ENCODE measurements at places on chromosomes 2 and 18. TPM values are rescaled to one million over a fixed set of nuclear protein-coding genes. Genes with fewer than 3 reads are reported as not detected.

Gene PSD4
- total RNA-seq = 37.8 TPM

Gene COBLL1
- total RNA-seq = 95.3 TPM

Gene TUBA3D
- not detected for total RNA-seq

Gene COLEC11
- total RNA-seq = 1.5 TPM

Gene WNT10A
- 0.90 TPM for total RNA-seq

Gene MORN2
- 6.4 TPM for total RNA-seq

DNA sequence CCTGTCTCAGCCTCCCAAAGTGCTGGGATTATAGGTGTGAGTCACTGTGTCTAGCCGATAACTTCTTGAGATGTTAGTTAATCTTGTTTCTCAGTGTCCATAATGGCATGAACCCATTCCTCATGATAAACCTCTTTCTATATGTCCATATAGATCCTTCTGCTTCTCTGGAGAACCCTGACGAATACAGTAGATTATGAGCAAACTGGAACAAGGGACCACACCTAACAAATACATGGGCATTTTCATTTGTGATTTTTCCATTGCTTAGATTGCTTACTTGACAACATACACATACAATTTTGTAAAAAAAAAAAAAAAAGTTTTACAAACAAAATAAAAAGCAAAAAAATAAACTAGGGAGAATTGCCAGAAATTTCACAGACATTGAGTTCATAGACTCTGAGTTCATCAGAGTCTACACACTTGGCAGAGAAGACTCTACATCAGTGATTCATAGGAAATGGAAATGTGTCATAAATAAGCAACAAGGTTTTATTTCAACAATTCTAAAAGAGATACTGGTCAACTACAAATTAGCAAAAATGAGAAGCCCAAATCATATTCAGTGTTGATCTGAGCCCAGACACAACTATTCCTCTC, 96.7 kb downstream of the GALR1 start:
- H3K4me3 ChIP-seq = no peak overlapping the region
- no peak overlapping the region for H3K27ac ChIP-seq
- no peaks in the 10 kb centered on the region for H3K27me3 ChIP-seq
- DNase-seq = no peak

GRCh38 chr2:168529054-168529833, 73.2 kb downstream of the CERS6 start:
- no peak overlapping the region for H3K27ac ChIP-seq
- DNase-seq = no peak
- no peaks in the 10 kb centered on the region for H3K36me3 ChIP-seq
- no peaks in the 10 kb centered on the region for H3K27me3 ChIP-seq

DNA sequence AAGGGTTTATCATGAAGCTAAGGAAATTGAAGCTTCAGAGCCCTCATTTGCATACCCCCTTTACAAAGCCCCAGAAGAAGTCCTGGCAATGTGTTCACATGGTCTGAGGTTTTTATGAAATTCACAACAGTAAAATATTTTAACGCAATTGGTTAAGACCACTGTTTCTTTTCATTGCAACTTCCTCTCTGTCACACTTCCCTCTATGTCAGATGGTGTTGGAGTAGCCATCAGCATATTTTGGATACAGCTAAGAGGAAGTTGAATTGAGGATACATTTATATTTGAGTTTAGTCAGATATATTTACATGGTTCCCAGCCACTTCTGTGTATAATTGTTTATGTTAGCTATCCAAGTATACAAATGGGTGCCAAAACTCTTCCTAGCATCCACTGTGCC, 170.0 kb downstream of the TXNL1 start:
- no peaks in the 10 kb centered on the region for H3K36me3 ChIP-seq
- H3K27ac ChIP-seq = peak overlapping the region; percentile 47
- H3K27me3 ChIP-seq = no peaks in the 10 kb centered on the region
- no peaks in the 10 kb centered on the region for H3K4me1 ChIP-seq
- no peak overlapping the region for H3K4me3 ChIP-seq

GRCh38 chr2:28408764-28409599, 16.3 kb downstream of the FOSL2 start:
- H3K27ac ChIP-seq = peak overlapping the region; percentile 14
- H3K4me3 ChIP-seq = no peak overlapping the region
- peak; percentile 74 for DNase-seq
- H3K27me3 ChIP-seq = no peaks in the 10 kb centered on the region
- H3K4me1 ChIP-seq = peaks cover 62% of the 10 kb centered on the region

DNA sequence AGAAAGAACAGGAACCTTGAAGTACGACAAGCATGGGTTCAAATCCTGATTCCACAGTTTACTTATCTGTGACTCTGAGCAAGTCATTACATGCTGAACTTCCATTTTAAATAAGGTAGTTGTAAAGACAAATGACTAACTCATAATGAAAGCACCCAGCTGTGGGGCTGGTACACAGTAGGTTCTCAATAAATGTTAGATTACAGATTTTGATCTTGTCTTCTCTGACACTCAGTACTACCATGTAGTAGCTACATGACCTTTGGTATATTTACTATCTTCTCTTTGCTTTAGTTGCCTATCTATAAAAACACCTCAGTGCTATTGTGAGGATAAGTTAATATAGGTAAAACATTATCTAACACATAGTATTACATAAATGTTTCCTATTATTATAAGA, 3.2 kb downstream of the TRAK2 start:
- H3K4me3 ChIP-seq = no peak overlapping the region
- peaks cover 40% of the 10 kb centered on the region for H3K4me1 ChIP-seq
- DNase-seq = no peak
- H3K27ac ChIP-seq = no peak overlapping the region
- H3K27me3 ChIP-seq = no peaks in the 10 kb centered on the region

- H3K4me3 ChIP-seq = no peak overlapping the region
- no peak for DNase-seq
- no peaks in the 10 kb centered on the region for H3K36me3 ChIP-seq
- H3K27me3 ChIP-seq = no peaks in the 10 kb centered on the region
Measured at GRCh38 chr18:9865764-9866490, 19.8 kb upstream of the TXNDC2 start.

DNA sequence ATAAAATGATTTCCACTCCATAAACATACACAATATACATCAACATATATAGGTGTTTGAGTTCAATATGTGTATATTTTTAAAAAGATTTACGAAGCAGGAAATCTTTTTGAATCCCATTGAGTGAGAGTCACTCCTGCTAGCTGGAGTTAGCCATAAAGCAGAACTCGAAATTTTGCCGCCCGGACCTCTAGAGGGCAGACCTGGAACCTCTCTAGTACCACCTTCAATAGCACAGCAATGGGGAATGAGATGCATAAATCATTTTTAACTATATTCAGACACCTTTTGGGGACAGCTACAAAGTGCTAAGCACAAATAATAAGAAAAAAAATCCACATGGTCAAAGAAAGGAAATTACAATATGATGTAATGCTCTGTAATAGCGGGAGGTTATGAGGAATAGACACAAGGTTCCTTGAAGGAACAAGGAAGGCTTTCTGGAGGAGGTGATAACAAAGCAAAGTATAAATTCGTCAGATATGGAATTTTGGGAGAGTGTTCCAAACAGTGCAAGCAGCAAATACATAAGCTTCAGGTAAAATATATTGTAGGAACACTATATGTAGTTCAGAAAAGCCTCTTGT, 533.4 kb downstream of the ERBB4 start:
- DNase-seq = peak; percentile 61
- H3K4me1 ChIP-seq = no peaks in the 10 kb centered on the region
- H3K36me3 ChIP-seq = no peaks in the 10 kb centered on the region
- H3K27ac ChIP-seq = no peak overlapping the region
- H3K4me3 ChIP-seq = no peak overlapping the region
- H3K27me3 ChIP-seq = no peaks in the 10 kb centered on the region

- H3K4me3 ChIP-seq = no peak overlapping the region
- DNase-seq = no peak
- H3K36me3 ChIP-seq = no peaks in the 10 kb centered on the region
- no peaks in the 10 kb centered on the region for H3K4me1 ChIP-seq
- no peak overlapping the region for H3K27ac ChIP-seq
- H3K27me3 ChIP-seq = no peaks in the 10 kb centered on the region
Measured at GRCh38 chr2:205915130-205915524, 170.8 kb downstream of the INO80D start.

DNA sequence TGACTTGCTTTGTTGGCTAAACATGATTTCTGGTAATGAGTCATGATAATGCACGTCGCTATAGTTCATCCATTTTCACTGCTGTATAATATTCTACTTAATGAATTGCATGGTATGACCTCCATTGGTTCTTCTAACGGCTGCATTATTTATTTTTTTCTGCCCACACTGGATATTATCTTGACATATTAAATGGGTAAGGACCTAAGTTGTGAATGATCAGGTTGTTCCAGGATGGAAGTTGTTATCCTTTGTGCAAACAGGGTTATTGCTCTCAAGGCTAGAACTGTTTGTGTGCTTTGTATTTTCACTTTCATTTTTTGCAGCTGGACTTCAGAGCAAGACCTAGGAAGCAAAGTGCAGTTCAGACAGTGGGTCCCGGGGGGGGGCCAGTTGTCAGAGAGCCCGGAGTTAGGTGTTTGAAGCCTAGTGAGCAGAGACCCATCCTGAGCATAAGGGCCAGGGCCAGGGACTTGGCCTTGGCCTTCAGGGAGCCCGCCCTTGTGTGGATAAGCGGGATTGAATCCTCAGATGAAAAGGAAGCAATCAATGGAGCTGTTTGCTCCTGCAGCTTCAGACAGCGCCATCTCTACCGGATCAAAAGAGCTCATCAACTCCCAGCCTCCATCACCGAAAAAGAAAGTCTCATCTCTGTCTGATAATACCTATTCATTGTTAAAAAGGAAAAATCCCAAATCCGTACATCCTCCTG, 48.2 kb downstream of the AGAP1 start:
- H3K27me3 ChIP-seq = no peaks in the 10 kb centered on the region
- no peak overlapping the region for H3K27ac ChIP-seq
- peaks cover 6% of the 10 kb centered on the region for H3K4me1 ChIP-seq
- no peaks in the 10 kb centered on the region for H3K36me3 ChIP-seq
- no peak overlapping the region for H3K4me3 ChIP-seq

- no peaks in the 10 kb centered on the region for H3K36me3 ChIP-seq
- no peaks in the 10 kb centered on the region for H3K27me3 ChIP-seq
- DNase-seq = no peak
- H3K27ac ChIP-seq = peak overlapping the region; percentile 37
- H3K4me1 ChIP-seq = peaks cover 34% of the 10 kb centered on the region
Measured at GRCh38 chr2:45898819-45899218, 247.3 kb downstream of the PRKCE start.

GRCh38 chr18:9915291-9916076, 1.7 kb downstream of the VAPA start:
- H3K27ac ChIP-seq = peak overlapping the region; percentile 98
- no peaks in the 10 kb centered on the region for H3K27me3 ChIP-seq
- H3K4me3 ChIP-seq = peak overlapping the region; percentile 90
- no peaks in the 10 kb centered on the region for H3K36me3 ChIP-seq

- peaks cover 4% of the 10 kb centered on the region for H3K4me1 ChIP-seq
- no peaks in the 10 kb centered on the region for H3K27me3 ChIP-seq
- no peak for DNase-seq
- peaks cover 59% of the 10 kb centered on the region for H3K36me3 ChIP-seq
- no peak overlapping the region for H3K27ac ChIP-seq
Measured at GRCh38 chr2:241653210-241653750, 15.8 kb downstream of the ATG4B start.

GRCh38 chr2:3986063-3986462, 282.7 kb downstream of the DCDC2C start:
- H3K36me3 ChIP-seq = no peaks in the 10 kb centered on the region
- no peak overlapping the region for H3K4me3 ChIP-seq
- no peaks in the 10 kb centered on the region for H3K27me3 ChIP-seq
- H3K4me1 ChIP-seq = no peaks in the 10 kb centered on the region
- H3K27ac ChIP-seq = no peak overlapping the region
- DNase-seq = no peak

DNA sequence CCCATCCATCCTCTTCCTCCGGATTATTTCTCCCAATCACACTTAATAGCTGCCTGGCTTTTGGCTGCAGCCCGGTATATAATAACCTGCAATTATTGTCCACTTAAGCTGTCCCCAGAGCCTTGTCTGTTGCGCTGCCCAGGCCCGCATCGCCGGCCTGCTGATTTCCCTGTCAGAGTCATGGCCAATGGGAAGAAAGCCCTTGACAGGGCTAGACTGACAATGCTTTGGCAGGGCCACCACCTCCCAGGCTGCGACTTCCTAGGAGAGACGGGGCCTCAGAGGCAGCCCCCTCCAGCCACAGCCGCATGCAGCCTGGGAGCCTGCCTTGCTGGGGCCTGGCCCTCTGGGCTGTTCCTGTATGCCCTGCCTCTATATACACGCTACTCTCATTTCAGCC, 10.0 kb upstream of the CELF4 start:
- no peak overlapping the region for H3K4me3 ChIP-seq
- no peaks in the 10 kb centered on the region for H3K36me3 ChIP-seq
- H3K27ac ChIP-seq = no peak overlapping the region
- no peaks in the 10 kb centered on the region for H3K4me1 ChIP-seq
- peaks cover 16% of the 10 kb centered on the region for H3K27me3 ChIP-seq

DNA sequence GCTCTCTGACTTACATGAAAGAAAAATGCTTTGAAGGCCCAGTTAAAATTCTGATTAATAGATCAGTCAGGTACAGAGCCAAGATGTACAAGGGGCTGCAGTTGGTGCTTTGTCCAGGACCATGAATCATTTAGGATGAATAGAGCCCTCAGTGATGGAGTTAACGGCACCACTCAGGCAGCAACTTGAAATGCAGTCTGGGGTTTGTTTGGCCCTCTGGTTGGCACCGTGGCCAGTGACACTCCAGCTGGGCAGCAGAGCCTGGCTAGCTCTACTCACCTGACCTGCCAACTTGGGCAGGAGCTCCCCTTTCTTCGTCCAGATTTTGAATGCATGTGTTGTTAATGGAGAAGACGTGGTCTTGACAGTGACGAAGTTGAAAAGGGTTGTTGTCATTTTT, 493.0 kb upstream of the ACVR2A start:
- DNase-seq = no peak
- H3K36me3 ChIP-seq = no peaks in the 10 kb centered on the region
- H3K27ac ChIP-seq = no peak overlapping the region
- H3K4me3 ChIP-seq = no peak overlapping the region
- H3K4me1 ChIP-seq = no peaks in the 10 kb centered on the region

DNA sequence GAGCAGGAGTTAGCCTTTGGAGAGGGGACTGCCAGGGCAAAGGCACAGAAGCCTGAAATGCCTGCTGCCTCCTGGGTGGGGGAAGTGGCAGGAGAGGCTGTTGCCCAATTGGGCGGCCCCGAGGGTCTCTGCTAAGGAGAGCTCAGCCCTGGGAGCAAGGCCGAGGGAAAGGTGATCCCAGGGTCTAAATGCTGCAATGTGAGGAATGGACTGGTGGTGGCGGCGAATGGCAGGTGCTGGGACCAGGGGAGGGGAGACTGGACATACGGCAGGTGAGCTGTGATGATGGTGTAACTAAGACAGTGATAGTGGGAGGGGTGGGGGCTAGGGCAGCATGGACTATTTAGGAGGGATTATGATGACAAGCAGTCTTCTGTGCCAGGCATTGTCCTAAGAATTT, 104.0 kb downstream of the DYSF start:
- no peaks in the 10 kb centered on the region for H3K27me3 ChIP-seq
- no peak overlapping the region for H3K27ac ChIP-seq
- no peak overlapping the region for H3K4me3 ChIP-seq

All from upper lobe of right lung (tissue), 1 donor.